ENCODE measurements at places on chromosomes 11 and 22.

DNA sequence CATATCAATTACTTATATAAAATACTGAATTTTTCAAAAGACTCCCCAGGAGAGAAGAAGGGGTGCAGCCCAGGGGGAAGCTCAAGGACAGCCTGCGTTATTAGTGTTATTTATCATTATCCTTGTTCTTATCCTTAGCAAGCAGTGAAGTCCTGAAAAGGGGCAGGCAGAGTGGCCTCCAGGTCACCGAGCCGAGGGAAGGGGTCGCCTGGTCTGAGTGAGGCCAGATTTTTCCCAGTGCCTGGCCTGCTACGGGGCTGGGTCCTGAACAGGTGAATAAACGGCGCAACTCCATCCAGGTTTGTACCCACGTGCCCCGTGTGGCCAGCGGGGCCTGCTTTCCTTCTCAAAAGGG lies 123.7 kb downstream of the BRD1 start:
- no peak for DNase-seq

DNA sequence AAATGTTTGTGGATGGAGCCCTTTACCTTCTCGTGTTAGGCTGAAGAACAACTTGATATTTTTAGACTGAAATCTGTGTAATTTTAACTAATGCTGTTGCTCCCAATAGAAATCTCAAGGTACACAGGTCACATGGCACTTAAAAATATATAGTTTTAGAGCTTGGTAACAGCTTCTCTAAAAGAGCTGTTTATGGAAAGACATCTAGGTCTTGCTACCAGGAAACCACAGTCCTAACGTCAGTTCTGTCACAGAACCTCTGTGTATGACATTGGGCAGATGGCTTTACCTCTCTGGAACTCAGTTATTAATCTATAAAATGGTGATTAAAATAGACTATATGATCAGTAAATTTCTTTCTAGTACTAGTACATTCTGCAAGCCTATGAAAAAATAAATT lies 35.4 kb downstream of the PAK1 start:
- no peak for DNase-seq

- DNase-seq, result no peak
Observed at GRCh38 chr11:85737738-85738137, 51.7 kb upstream of the CCDC89 start.

DNA sequence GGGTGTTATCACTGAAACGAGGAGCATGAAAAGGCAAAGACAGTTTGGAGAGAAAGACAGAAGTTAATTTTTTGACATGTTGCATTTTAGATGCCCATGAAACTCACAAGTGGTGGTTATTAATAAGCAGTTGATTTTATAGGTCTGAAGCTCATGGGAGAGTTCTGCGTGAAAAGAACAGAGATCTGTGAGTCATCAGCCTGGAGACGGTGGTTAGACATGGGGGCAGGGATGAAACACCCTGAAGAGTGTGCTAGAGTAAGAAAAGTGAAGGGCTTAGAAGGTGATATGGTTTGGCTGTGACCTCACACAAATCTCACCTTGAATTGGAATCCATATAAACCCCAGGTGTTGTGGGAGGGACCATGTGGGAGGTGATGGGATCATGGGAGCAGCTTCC lies 289.1 kb upstream of the ISX start:
- no peak for DNase-seq

- no peak for DNase-seq
Observed at GRCh38 chr11:71335371-71335770, 83.0 kb upstream of the SHANK2 start.

- DNase-seq, result no peak
Observed at GRCh38 chr11:443542-444199, 1.9 kb upstream of the ANO9 start.

DNA sequence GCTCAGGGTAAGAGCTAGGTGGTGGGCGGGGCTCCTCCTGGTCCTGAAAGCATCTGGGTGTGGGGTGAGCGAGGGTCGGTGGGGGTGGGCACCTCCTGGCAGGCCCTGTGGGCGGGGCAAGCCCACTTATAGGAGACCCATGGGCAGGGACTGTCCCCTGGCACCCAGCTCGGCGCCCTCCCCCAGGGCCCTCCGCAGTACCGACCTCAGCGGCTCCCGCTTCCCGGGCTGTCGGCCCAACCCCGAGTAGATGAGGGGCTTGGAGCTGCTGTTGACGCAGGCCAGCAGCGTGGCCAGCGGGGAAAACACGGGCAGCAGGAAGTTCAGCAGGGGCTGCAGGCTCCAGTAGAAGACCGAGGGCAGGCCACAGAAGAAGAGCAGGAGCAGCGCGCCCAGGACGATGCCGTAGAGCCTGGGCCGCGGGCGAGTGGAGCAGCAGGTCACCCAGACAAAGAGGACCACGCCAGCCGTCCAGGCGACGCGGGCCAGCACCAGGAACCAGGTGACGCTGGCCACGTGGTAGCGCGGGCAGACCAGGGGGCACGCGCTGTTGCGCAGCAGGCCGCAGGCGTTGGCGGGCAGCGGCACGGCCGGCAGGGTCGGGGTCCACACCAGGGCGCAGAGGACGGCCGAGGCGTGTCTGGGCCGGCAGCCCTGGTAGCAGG lies 663 bp downstream of the MRGPRG start:
- DNase-seq, result no peak

GRCh38 chr11:20443596-20443995 lies 56.1 kb downstream of the PRMT3 start:
- peak; percentile 25 for DNase-seq

GRCh38 chr11:74520316-74520715 lies 26.8 kb upstream of the LIPT2 start:
- no peak for DNase-seq

GRCh38 chr11:5247472-5248192 lies 2.0 kb downstream of the HBG1 start:
- no peak for DNase-seq

DNA sequence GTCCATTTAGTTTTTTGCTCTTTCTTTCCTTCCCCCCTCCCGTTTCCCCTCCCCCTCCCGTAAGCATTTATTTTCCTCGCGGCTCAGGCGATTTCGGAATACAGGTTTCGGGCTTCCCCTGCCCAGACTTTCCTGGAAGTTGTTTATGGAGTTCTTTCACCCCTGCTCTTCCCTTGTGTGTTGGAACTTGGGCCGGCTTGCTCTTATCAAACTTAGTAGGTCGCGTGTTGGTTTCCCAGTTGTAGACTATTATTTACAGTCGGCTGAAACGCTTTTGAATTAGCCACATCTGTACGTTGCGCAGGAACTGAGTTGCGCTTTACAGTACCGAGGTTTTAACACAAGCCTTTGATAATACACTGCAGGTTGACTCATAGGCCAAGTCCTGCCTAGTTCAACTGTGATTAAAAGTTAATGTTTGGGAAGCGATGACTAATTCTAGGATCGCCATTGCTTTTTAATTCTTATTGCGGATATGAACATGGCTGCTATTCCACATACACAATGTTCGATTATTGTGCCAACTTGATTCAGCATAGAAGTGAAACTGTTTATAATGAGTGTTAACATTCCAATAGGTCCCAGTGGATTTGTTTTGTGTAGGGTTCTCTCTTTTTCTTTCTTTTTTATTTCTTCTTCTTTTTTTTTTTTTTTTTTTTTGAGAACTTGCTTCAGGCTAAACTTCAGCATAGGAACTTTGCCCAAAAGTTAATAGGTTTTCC lies 1.7 kb downstream of the YAP1 start:
- peak; percentile 60 for DNase-seq

- DNase-seq, result no peak
Observed at GRCh38 chr11:76135491-76135890, 70.8 kb downstream of the WNT11 start.

DNA sequence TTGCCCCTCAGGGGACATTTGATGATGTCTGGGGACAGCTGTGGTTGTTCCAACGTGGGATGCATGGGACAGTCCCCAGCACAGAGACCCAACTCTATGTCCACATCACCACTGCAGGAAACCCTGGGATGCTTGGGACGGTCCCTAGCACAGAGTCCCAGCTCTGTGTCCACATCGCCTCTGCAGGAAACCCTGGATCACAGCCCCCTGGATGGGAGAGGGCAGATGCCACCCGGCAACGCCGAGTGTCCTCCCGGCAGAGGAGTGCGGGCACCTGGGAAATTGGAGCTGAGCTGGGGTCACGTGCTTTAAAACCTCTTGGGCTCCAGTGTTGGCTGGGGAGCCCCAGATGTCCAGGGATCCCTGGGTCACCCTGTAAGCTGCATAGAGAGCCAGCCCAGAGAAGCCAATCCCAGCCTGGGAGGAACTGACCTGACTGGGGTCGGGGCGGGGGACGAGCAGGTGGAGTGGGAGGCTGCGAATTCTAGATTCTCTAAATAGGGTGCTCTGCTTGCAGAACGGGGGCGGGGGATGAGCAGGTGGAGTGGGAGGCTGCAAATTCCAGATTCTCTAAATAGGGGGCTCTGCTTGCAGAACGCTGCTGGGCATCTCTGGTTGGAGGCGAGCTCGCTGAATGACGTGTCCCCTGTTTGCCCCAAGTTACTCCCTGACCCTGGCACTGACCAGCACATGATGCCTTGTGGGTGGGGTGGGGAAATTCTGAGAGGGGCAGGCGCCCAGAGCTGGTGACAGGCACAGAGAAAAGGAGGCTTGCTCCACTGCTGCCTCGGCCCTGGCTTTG lies 1197.8 kb downstream of the BRD1 start:
- no peak for DNase-seq

GRCh38 chr22:45312415-45312814 lies 2.7 kb downstream of the FAM118A start:
- DNase-seq, result no peak

DNA sequence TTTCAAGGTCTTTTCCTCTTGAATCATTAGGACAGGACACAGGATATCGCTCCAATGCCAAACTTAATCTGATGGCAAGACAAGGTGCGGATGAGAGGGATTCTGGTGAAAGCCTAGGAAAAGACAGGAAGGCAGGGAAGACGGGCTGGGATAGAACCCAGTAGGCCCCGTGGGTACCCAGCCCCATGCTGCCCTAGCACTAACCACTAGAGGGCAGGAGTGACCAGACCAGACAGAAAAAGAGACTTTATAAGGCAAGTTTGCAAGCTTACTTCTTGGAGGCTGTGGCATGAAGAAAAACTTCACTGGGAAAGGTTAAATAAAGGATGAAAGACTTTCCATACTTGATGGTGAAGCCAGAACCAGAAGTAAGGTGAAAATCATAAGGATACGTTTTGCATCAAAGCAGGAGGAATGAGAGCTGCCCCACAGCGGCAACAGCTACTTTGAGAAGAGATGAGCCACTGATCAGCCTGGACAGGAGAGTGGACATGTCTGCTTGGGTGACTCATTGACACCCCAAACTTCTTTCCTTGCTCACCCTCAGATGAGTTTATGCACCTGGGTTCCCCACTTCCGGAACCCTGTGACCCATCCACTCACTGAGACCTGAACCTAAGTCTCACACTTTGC lies 39.8 kb downstream of the SYN3 start:
- DNase-seq, result peak; percentile 73

DNA sequence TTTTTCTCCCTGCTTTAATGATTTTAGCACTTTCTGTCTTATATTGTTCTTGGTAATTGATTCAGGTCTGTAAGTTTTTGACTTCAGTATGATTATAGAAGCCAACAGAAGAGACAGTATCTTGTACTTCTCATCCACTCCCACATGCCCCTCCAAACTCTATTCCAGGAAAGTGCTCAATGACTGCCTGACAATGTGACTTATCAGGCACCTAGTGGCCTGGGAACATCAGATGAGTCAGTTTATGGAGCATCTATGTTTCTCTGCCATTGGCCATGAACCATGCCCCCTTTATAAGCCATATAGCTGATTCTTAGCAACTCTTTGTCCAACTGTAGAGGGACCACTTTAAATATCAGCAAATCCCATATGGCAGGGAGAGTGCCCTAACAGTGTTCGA lies 179.2 kb upstream of the MTMR2 start:
- no peak for DNase-seq

- DNase-seq, result peak; percentile 66
Observed at GRCh38 chr11:102010776-102011494, 36.3 kb upstream of the CFAP300 start.

DNA sequence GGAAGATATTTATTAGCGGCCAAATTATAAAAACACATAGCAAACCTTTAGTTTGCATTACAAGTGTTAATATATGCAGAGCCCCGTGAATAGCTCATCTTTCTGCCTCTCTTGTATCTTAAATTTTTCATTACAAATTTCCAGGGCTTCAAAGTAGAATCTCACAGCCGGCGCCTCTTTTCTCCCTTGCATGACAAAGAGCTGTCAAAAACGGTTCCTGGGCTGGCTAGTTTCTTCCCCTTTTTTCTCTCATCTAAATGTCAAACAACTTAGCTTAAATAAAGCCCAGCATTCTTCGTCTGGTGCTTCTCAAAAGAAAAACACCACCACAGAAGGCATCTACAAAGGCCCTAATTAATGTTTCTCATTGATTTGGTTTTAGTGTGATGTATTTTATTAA lies 253.0 kb downstream of the INSC start:
- no peak for DNase-seq

DNA sequence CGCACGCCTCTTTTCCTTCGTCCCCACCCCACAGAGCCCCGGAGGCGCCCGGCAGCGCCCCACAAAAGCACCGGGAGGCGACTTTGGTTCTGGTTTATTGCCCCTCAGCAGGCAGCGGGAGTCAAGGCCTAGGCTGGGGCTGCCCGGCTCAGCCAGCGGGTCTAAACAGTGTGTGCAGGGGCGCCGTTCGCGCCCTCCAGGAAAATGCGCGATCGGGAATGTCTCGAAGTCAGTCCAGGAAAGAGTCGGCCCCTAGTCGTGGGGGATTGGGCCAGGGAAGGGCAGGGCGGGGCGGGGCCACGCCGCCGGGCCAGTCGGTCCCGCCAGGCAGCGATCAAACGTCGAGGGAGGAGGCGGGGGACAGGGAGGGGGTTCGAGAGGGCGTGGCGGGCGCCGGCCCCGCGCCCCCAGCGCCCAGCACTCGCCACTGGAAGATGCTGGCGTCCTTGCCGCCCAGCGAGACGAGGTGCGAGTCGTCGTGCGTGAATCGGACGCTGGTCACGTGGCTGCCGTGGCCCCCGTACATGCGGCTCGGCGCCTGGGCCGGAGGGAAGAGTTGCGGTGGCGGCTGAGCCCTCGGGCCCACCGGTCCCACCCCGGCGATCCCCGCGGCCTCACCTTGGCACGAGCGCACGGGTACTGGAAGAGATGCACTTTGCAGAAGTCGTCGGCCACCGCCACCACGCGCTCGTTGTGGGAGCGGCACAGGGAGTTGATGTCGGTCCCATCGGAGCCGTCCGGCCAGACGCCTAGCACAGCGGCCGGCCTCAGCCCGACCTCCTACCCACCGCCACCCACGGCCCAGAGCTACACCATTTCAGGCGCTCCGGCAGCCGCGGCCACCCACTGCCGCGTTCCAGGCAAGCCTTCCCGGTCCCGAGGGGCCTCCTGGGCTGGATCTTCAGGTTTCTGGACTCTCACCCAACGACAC lies 741 bp upstream of the MTA2 start:
- DNase-seq, result peak; percentile 79
